ENCODE measurements at places on chromosomes 3 and 15. TPM values are rescaled to one million over a fixed set of nuclear protein-coding genes. Genes with fewer than 3 reads are reported as not detected.
A peak's percentile ranks its signal among the peaks of the same experiment; 100 is the strongest.

ZBED2 gene
- total RNA-seq = not detected

DNA sequence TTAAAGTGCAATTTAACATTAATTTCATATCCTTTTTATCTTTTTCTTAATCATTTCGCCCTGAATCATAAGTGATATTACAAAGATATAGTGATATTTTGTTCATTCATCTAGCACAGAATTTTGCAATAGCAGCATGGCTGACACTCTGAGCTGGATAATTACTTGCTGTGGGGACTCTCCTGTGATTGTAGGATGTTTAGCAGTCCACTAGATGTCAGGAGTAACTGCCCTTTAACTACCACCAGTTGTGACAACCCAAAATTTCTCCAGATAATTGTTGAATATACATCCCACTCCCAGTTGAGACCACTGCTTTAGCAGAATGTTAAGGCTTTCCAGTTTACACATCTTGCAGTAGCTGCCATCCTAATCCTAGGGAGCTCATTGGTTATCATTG is 196.8 kb upstream of the MBNL1 start:
- no peak for DNase-seq
- H3K4me3 ChIP-seq = no peak overlapping the region
- no peaks in the 10 kb centered on the region for H3K4me1 ChIP-seq
- H3K27ac ChIP-seq = no peak overlapping the region

DNA sequence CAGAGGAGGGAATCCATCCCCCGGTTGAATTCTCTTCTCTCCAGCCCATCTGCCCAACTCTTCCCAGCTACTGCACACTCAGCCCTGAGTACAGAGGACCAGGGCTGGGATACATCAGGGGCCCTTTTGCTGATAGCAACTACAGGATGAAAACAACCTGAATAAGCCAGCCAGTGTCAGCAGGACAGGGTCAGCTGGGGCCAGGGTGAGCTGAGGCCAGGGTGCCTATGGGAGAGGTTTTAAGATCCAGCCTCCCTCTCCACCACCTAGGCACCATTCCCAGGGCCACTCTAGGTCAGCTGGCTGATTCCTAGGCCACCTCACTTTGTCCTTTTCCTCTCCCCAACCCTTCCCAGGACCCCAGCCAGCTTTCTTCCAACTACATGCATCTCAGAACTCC is 83.8 kb downstream of the MRPL46 start:
- no peak overlapping the region for H3K4me3 ChIP-seq
- H3K4me1 ChIP-seq = peaks cover 19% of the 10 kb centered on the region
- peak; percentile 31 for DNase-seq
- no peaks in the 10 kb centered on the region for H3K36me3 ChIP-seq

DNA sequence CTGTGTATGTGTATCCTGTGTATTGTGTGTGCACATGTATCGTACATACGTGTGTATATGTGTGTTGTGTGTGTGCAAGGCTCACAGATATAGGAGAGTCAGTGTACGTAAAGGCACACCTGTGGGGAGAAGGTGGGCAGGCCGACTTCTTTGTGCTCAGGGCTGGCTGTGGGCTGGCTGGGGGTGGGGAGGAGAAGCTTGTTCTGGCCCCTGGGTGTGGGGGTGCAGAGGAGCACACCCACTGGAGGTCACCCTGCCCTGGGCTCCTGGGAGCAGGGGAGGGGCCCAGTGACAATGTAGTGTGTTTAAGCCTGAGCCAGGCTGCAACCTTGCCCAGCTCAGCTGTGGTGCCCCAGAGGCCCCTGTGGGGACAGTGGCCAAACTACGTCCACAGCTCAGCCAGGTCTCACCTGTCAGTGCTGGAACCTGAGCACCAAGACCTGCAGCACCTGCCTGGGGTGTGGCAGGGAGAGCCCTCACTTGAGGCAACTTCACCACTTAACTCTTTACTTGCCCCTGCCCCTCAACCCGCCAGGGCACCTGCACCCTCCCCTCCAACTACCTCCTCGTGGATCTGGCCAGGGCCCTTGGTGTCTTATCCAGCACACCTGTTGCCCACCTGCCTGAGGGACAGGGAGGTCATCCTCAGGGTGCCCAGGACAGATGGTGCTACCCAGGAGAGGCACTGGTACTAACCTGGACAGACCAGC is 2.6 kb upstream of the HHATL start:
- H3K36me3 ChIP-seq = no peaks in the 10 kb centered on the region
- H3K27ac ChIP-seq = peak overlapping the region; percentile 98
- peaks cover 13% of the 10 kb centered on the region for H3K27me3 ChIP-seq
- DNase-seq = no peak

GRCh38 chr3:139694542-139694941 is 16.8 kb upstream of the NMNAT3 start:
- H3K27ac ChIP-seq = no peak overlapping the region
- no peak overlapping the region for H3K4me3 ChIP-seq
- no peaks in the 10 kb centered on the region for H3K36me3 ChIP-seq
- no peaks in the 10 kb centered on the region for H3K4me1 ChIP-seq
- DNase-seq = no peak
- no peaks in the 10 kb centered on the region for H3K27me3 ChIP-seq

Measured in left ventricle myocardium inferior (tissue), 1 donor.